ENCODE measurements at places on chromosomes 6 and 20. TPM values are rescaled to one million over a fixed set of nuclear protein-coding genes. Genes with fewer than 3 reads are reported as not detected.

The BNIP5 gene
- not detected for total RNA-seq

The ZC2HC1B gene
- not detected for total RNA-seq

The NR2E1 gene
- total RNA-seq, result not detected

The VIP gene
- 0.15 TPM for total RNA-seq

The MYCT1 gene
- total RNA-seq, result 122 TPM

The GINS1 gene
- total RNA-seq, result 23.1 TPM

The CD93 gene
- total RNA-seq, result 394 TPM

The MOXD1 gene
- total RNA-seq, result 0.07 TPM

The GPR63 gene
- total RNA-seq, result under 0.01 TPM

The FOXP4 gene
- total RNA-seq, result 2.6 TPM

The NAPB gene
- 1.7 TPM for total RNA-seq

The FRS3 gene
- 1.5 TPM for total RNA-seq

The PACRG gene
- total RNA-seq, result not detected

The THBS2 gene
- total RNA-seq, result 0.67 TPM

The VWA7 gene
- 1.6 TPM for total RNA-seq

The GATA5 gene
- not detected for total RNA-seq

The TTPAL gene
- total RNA-seq, result 4.5 TPM

The GMNN gene
- total RNA-seq, result 39.8 TPM

The VNN1 gene
- 0.69 TPM for total RNA-seq

The NFATC2 gene
- 10.7 TPM for total RNA-seq

The SRMS gene
- total RNA-seq, result not detected

The GABRR2 gene
- total RNA-seq, result not detected

The C6orf15 gene
- total RNA-seq, result not detected

The IRF4 gene
- total RNA-seq, result not detected
